ENCODE measurements at places on chromosomes 5 and 9. TPM values are rescaled to one million over a fixed set of nuclear protein-coding genes. Genes with fewer than 3 reads are reported as not detected.
A peak's percentile ranks its signal among the peaks of the same experiment; 100 is the strongest.

The PCDHB11 gene
- 1.4 TPM for total RNA-seq

The ANKRD18B gene
- total RNA-seq, result 13.8 TPM

GRCh38 chr9:119318371-119318770 lies 50.9 kb downstream of the BRINP1 start:
- DNase-seq, result no peak

- no peak for DNase-seq
Observed at GRCh38 chr5:29002481-29002880, 1964.1 kb upstream of the CDH9 start.

- DNase-seq, result no peak
Observed at GRCh38 chr9:75149841-75150241, 61.5 kb downstream of the OSTF1 start.

The TAF11L5 gene
- not detected for total RNA-seq

GRCh38 chr5:37837414-37838032 lies 2.3 kb downstream of the GDNF start:
- DNase-seq, result peak; percentile 90

The WDR70 gene
- total RNA-seq, result 38.4 TPM

The CNTFR gene
- total RNA-seq, result 1.2 TPM

- DNase-seq, result no peak
Observed at GRCh38 chr9:13078164-13078563, 201.3 kb downstream of the MPDZ start.

- DNase-seq, result no peak
Observed at GRCh38 chr5:37375091-37375490, 4.0 kb upstream of the WDR70 start.

The SLC46A2 gene
- not detected for total RNA-seq

The PCAT7 gene
- total RNA-seq, result 3.2 TPM

DNA sequence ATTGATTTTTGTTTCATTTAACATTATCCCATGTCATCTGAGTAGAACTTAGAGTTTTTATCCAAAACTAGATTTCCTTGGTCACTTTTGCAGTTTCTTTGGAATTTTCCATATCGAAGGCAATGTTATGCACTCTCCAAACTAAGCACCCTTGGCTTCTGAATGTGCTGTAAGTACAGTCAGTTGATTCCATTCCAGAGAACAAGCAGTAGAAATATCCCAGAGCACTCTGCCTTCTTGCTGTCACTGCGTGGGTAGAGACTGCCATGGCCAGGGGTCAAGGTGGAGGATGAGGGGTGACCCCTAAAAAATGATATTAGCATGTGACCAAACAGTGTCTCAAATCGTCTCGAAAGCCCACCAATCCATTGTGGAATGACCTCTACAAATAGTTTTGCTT lies 36.2 kb downstream of the PIP5K1B start:
- no peak for DNase-seq

GRCh38 chr5:14668181-14668591 lies 3.7 kb downstream of the OTULIN start:
- DNase-seq, result no peak

GRCh38 chr5:15897656-15898055 lies 281.9 kb downstream of the MARCHF11 start:
- DNase-seq, result no peak

DNA sequence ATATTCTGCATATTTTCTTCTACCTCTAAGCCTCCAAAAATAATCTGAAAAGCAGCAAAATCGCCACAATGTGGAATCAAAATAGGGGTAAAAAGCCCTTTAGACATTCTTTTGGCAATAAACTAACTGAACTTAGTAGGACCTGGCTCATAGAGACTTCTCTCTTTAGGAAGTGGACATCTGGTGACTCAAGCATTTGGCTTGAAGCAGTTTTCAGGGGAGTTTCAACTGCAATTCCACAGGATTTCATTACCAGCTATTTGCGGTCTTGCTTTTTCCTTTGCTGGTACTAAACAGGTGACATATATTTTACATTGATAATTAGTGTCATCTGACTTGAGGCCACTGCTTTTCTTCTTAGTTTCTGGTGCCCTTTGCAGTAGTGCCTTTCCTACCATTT lies 173.2 kb upstream of the FBN2 start:
- DNase-seq, result no peak

DNA sequence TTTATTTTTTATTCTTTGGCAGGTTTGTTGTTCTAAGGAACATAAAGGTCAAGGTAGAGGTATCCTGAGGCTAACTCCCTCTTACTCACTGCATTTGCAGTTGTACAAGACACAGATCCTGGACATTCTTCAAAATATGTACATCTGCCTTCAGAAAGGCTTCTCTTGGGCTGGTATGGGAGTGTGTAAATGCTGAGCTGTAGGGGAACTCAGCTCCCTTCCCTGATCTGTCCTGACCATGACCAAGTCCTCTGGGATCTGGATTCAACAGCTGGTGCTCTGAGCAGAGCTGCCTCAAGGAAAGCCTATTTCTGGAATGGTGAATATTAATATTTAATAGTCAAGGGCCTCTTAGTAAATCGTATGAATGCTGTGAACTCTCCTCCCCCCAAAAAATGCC lies 117.4 kb downstream of the PRKACG start:
- no peak for DNase-seq

DNA sequence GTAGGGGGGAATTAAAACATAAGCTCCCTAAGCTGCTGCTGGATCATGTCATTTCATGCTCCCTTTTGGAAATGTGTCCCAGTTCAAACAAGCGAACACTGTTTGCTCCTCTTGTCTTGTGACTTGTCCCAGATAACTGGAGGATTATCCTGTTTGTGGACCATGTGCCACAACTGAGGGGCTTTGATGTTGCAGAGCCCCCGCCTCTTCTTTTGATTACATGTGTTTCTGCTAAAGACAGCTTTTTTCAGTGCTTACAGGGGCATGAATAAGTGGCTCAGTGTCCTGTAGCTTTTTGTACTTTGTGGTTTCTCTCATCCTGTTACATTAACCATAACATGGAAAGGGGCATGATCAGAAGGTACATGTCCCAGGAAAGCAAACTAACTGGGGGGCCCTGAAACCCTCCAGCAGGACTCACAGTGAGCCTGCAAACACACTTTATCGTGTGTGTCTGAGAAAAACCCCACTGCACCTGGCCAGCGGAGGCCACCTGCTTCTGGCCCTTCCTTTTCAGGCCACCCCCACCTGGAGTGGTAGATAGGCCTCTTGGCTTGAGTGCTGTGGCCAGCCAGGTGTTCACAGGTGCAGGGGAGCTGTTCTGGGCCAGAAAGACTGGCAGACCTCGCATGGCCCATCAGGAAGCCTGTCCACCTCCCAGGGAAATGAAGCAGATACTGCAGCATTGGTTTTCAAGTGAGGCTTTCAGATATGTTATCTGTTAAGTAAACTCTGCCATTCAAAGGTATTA lies 285.6 kb downstream of the FANCC start:
- no peak for DNase-seq

The ENG gene
- total RNA-seq, result 4.2 TPM

DNA sequence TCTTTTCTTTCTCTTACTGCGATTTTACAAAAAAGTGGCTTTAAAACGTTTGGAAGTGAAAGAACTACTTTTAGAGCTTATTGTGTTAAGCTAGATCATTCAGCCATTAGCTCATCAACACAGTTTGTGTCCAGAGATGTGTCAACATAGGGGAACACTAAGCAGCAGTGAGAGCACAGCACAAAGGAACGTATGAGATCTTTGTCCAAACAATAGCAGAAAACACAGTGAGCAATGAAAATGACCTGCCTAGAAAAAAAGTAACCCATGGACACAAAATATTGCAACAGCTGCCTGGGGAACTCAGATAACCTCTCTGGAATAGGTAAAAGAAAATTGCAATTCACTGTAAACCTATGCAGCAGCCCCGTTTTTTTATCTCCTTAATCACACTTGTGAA lies 372.5 kb downstream of the ARHGEF28 start:
- no peak for DNase-seq

DNA sequence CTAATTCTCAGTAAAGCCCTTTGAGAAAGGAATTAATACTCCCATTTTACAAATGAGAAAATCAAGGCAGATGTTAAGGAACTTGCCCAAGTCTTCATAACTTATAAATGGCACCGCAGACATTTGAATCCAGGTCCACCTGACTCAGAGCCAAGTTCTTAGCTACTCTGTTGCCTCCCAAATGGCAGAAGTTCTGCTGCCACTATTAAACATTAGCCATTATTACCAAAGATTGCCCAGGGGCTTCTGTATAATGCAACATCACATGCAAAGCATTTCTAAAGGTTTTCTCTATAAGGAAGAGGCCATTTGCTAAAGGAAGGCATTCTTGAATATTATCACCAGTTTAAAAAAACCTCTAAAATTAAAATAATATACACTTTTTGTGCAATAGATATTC lies 28.3 kb downstream of the TPD52L3 start:
- DNase-seq, result no peak

GRCh38 chr9:4494332-4494731 lies 4.1 kb downstream of the SLC1A1 start:
- DNase-seq, result no peak

GRCh38 chr5:1031306-1031959 lies 22.8 kb downstream of the NKD2 start:
- DNase-seq, result no peak

The MAP3K1 gene
- total RNA-seq, result 11.4 TPM

DNA sequence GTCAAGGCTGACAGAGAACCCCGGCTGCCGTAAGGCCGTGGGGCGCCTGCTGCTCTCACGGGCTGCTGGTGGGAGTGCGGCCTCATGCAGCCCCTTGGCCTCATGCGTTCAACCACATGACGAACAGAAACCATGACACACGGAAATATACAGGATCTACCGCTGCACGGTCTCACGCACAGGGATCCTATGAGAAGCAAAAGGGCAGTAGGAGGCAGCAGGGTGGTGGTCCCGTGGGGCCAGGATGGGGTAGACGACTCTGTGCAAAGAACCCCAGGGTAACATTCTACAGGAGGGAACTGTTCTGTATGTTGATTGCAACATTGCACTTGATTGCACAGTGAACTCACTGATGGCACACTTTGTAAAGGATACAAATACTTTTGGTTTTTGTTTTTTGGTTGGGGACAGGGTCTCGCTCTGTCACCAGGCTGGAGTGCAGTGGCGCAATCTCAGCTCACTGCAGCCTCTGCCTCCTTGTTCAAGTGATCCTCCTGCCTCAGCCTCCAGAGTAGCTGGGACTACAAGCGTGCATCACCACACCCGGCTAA lies 51.6 kb downstream of the NACC2 start:
- no peak for DNase-seq
